ENCODE measurements at places on chromosomes 11 and 22.

GRCh38 chr11:39712581-39712980 is 1746.9 kb downstream of the LRRC4C start:
- DNase-seq, result no peak

DNA sequence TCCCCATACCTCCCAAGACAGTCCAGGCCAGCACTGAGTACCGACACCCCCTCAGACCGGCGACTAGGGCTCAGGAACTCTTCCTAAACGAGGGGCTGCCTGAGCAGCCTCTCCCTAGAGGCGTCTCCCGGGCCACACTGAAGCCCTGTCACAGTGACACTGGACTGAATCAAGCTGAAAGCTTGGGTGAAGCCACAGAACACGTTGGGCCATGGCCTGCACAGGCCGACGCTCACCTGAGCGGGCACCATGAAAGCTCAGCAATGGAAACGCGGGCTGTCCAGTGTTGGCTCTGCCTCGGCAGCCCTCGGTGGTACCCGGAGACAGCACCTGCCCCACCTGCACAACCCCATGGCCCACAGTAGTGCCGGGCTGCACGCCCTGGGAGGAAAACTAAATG is 42.7 kb upstream of the MOB2 start:
- DNase-seq, result no peak

GRCh38 chr11:82315093-82315492 is 418.6 kb downstream of the FAM181B start:
- DNase-seq, result no peak

DNA sequence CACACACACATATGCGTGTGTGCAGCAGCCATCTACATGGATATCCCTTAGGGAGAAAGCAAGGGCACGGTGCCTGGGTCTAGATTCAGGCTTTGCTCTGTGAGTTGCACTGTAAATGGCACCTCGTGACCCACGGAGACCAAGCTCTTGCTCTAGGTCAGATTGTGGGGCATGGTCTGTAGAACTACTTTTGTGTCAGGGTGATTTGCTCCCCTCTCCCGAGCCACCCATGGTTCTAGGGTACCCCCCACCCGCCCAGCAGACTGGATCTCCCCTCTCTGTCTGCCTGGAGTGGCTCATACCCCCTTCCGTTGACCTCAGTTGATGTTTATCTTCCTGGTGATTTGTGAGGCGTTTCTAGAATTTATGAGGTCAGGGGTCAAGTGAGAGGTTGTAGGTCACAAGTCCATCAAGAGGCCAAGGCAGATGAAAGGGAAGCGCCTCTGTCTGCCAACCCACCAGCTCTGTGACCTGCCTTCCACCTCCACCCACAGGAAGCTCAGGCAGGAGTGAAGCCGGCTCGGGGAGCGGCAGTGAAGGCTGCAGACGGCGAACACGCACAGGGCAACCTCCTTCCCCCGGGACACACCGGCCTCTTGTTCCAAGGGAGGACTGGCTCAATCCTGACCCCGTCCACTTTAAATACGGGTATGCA is 76.2 kb upstream of the TTLL12 start:
- peak; percentile 38 for DNase-seq

DNA sequence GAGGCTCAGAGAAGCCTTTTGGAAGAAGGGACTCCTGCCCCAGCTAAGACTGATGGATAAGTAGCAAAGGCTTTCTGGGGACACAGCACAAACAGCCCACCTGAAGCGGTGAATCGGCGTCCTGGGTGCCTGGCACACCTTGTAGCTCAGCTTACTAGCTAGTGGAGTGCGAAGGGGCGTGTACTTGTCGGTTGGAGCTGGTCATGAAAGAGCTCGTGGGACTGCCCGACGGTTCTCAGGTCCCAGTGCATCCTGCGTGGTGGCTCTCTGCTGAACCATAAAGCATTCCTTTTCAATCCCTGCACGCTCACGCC is 690 bp upstream of the UVRAG start:
- no peak for DNase-seq

DNA sequence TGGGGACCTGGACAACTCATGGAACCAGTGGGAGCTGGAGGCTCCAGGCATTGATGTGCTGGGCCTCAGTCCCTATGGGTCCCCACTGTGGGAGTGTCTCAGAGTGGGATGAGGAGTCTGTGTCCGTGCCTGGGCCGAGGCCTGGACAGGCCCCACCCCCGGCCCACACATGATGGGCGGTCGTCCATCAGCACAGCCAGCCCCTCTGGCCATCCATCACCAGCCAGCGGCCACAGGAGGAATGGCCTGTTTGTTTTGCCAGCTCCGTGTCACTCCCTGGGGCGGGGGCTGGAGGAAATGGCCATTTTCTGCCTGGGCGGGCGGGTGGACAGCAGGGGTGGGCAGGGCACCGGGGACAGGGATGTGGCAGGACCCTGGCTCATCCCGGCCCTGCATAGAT is 13.0 kb upstream of the TBX1 start:
- DNase-seq, result no peak

All from HTR-8/SVneo (cell line).